ENCODE measurements at places on chromosomes 3 and 15.

DNA sequence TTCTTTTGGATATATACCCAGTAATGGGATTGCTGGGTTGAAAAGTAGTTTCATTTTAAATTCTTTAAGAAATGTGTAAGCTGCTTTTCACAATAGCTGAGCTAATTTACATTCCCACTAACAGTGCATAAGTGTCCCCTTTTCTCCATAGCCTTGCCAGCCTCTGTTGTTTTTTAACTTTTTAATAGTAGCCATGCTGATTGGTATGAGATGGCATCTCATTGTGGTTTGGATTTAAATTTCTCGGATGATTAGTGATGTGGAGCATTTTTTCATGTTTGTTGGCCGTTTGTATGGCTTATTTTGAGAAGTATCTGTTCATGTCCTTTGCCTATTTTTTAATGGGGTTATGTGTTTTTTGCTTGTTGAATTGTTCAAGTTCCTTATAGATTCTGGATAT lies 444.3 kb upstream of the ATP11B start:
- DNase-seq, result no peak

GRCh38 chr3:72698154-72698917 lies 149.9 kb downstream of the SHQ1 start:
- DNase-seq, result no peak

GRCh38 chr3:188779281-188779980 lies 392.3 kb upstream of the TPRG1 start:
- no peak for DNase-seq

DNA sequence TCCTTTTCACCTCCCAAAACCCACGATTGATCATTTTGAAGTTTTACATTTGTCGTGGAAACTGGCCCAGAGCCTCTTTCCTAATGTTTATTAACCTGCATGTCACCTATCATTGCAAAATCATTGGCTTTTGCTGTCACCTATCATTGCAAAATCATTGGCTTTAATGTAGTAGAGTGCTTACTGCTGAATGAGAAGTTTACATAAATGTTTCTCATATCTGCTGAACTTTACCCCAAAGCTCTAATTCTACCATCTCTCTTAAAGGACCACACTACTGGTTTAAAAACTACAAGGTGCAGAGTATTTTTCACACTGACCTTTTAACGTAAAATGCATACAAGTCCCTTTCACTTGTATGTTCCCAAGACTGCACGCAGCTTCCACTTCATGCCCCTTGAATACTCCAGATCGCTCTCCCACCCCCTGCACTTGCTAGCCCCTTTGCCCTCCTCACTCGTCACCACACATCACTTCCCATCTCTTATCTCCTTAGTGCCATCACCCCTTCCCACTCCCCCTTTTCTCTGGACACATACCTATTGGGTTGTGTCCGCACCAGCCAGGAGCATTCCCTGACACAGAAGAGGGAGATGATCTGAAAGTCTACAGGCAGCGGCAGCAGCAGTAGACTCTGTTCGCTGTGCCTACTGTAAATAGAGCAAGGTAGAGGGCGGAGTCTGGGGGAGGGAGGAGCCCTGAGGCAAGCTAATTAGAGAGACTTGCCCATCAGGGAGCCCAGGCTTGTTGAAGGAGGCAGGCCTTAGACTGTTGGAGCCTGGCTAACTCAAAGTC lies 30.2 kb upstream of the ATOSA start:
- DNase-seq, result no peak

DNA sequence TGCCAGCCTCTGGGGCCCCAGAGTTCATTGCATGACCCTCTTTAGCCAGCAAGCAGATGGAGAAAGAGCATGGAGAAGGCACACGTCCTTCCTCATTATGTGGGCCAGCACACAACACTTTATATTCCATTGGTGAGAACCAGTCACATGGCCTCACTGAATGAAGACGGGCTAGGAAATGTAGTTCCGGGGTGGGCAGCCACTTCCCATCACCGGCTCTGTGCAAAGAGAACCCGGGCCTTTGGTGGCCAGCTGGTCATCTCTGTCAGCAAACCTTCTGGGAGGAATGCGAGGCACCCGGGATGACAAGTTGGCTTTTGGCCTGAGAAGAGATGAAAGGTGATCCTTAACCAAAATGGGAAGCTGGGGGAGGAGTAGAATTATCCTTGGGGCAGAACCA lies 90.2 kb upstream of the VGLL4 start:
- DNase-seq, result no peak

Data from left hindlimb (tissue), 1 donor.